ENCODE measurements at places on chromosomes 2 and 18.

DNA sequence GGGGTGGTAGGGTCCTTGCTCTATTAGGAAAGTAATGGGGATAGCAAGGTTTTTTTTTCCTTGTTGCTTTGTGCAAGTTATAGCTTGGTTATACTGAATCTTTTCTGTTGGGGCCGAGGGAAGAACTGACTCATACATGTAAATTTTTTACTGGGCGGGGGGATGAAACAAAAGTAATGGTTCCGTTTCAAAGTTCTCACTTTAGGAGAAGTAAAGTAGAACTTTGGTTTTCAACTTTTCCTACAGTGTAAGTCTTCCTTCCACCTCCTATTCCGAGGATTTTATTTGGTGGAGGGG, 1.1 kb downstream of the AFTPH start:
- H3K4me3 ChIP-seq, result peak overlapping the region; percentile 84
- no peaks in the 10 kb centered on the region for H3K4me1 ChIP-seq
- H3K27ac ChIP-seq, result peak overlapping the region; percentile 92
- no peak for DNase-seq
- H3K36me3 ChIP-seq, result no peaks in the 10 kb centered on the region

DNA sequence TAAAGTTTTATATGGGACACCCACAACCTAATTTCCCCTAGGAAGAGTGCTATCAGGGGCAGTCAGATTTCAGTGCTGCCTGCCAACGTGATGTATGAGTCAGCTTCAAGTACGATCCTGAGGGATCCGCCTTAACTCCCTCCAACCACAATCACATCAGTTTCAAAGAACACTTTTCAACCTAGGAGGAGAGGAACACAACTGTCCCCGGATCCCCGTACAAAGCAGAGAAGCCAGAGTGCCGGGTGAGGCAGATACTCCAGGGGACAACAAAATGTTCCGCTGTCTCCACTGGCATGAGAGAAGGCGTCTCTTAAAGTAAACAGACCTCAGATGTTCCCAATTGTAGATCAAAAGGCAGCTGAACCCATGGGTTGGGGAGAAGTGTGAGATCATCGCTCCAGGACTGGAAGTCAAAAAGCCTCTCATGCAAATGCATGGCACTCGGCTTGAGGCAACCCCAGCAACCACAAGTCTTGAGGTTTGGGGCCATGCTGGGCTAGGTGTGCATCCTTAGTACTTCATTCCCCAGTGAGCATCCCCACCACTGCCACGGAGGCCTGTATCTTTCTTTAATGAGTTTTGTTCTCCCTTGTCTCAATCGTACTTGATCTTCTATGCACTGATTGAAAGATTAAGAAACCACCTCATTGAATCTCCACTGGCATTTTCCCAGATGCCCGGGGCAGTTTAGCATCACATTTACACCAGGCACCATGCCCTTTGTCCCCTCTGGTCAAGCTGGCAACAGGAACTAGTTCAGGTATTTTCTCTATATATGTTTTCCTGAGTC, 91.0 kb upstream of the CCBE1 start:
- no peaks in the 10 kb centered on the region for H3K36me3 ChIP-seq
- peak; percentile 21 for DNase-seq
- no peak overlapping the region for H3K4me3 ChIP-seq
- H3K27me3 ChIP-seq, result no peaks in the 10 kb centered on the region
- H3K4me1 ChIP-seq, result no peaks in the 10 kb centered on the region
- H3K27ac ChIP-seq, result peak overlapping the region; percentile 15

- no peak overlapping the region for H3K4me3 ChIP-seq
- H3K27me3 ChIP-seq, result no peaks in the 10 kb centered on the region
- no peaks in the 10 kb centered on the region for H3K4me1 ChIP-seq
- H3K27ac ChIP-seq, result no peak overlapping the region
- no peak for DNase-seq
Observed at GRCh38 chr18:39587586-39587985, 2022.0 kb upstream of the CELF4 start.

DNA sequence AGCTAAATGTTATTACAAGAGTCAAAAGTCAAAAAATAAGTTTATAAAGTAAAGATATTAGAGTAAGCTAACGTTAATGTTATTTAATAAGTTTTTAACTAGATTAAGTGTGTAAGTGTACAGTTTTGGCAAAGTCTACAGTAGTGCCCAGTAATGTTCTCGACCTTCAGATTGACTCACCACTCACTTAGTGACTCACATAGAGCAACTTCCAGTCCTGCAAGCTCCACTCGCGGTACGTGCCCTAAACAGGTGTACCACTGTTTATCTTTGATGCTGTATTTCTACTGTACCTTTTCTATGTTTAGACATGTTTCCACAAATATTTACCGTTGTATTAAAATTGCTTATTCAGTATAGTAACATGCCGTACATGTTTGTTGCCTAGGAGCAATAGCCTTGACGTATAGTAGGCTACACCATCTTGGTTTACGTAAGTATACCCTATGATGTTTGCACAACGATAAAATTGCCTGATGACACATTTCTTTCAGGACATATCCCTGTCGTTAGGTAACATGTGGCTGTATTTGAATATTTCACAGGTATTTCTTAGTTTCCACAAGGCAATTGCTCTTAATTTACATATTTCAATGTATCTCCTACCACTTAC, 1641.9 kb upstream of the PIK3C3 start:
- H3K4me1 ChIP-seq, result no peaks in the 10 kb centered on the region
- no peak for DNase-seq
- no peaks in the 10 kb centered on the region for H3K27me3 ChIP-seq
- no peak overlapping the region for H3K27ac ChIP-seq

GRCh38 chr2:102485147-102485785, 12.2 kb downstream of the SLC9A4 start:
- DNase-seq, result no peak
- no peaks in the 10 kb centered on the region for H3K36me3 ChIP-seq
- no peak overlapping the region for H3K4me3 ChIP-seq

- DNase-seq, result no peak
- H3K36me3 ChIP-seq, result no peaks in the 10 kb centered on the region
- no peak overlapping the region for H3K27ac ChIP-seq
- H3K27me3 ChIP-seq, result no peaks in the 10 kb centered on the region
Observed at GRCh38 chr18:78525366-78526111, 454.1 kb upstream of the SALL3 start.

DNA sequence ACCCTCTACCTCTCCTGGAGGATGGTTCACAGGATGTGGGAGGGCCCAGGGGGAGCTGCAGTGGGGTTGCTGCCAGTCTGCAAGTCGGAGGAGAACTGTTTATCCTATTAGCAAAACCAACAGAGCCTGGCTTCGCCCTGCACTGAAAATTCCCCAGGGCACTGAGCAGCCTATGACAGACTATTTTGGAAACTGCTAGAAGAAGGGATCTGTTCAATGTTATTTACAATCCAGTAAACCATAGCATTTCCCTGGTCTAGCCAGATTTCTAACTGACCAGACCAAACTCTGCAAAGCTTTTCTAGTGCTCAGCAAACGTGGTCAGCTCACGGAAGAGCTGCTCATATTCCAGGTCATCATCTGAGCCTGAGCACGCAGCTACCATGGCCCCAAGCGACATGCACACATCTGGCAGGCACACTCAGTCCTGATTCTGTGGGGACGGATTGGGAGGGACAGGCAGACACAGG, 64.8 kb upstream of the PID1 start:
- no peaks in the 10 kb centered on the region for H3K36me3 ChIP-seq
- H3K27ac ChIP-seq, result no peak overlapping the region
- H3K4me3 ChIP-seq, result no peak overlapping the region
- no peak for DNase-seq

DNA sequence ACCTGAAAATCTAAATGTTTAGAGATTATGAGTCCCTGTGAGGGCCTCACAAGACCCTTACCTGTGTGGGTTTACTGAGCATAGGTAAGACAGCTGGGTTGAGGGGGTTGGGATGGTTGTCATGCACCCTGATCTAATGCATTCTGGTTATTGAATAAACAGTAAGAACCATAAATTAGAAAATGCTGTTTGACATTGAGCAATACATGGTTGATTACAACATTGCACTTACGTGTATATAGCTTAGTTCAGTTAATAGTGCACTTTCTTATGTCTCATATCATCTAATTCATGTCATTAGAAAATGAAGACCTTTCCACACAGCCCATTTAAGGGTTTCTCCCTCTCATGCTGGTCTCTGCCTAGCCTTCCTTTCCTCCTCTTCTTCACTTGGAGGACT, 253.5 kb upstream of the ATP5MC3 start:
- no peak for DNase-seq
- no peak overlapping the region for H3K4me3 ChIP-seq
- no peaks in the 10 kb centered on the region for H3K4me1 ChIP-seq
- H3K36me3 ChIP-seq, result no peaks in the 10 kb centered on the region
- no peaks in the 10 kb centered on the region for H3K27me3 ChIP-seq
- H3K27ac ChIP-seq, result no peak overlapping the region

- no peaks in the 10 kb centered on the region for H3K36me3 ChIP-seq
- H3K27me3 ChIP-seq, result no peaks in the 10 kb centered on the region
- no peak for DNase-seq
- peaks cover 3% of the 10 kb centered on the region for H3K4me1 ChIP-seq
Observed at GRCh38 chr2:204687776-204688175, 142.5 kb downstream of the PARD3B start.

GRCh38 chr2:58800881-58801280, 559.8 kb upstream of the FANCL start:
- H3K4me3 ChIP-seq, result no peak overlapping the region
- DNase-seq, result no peak
- no peaks in the 10 kb centered on the region for H3K36me3 ChIP-seq
- H3K27me3 ChIP-seq, result no peaks in the 10 kb centered on the region
- no peaks in the 10 kb centered on the region for H3K4me1 ChIP-seq

GRCh38 chr2:44429034-44429433, 67.3 kb downstream of the CAMKMT start:
- no peak overlapping the region for H3K27ac ChIP-seq
- H3K4me3 ChIP-seq, result no peak overlapping the region
- no peaks in the 10 kb centered on the region for H3K4me1 ChIP-seq
- no peak for DNase-seq
- no peaks in the 10 kb centered on the region for H3K27me3 ChIP-seq
- H3K36me3 ChIP-seq, result no peaks in the 10 kb centered on the region

DNA sequence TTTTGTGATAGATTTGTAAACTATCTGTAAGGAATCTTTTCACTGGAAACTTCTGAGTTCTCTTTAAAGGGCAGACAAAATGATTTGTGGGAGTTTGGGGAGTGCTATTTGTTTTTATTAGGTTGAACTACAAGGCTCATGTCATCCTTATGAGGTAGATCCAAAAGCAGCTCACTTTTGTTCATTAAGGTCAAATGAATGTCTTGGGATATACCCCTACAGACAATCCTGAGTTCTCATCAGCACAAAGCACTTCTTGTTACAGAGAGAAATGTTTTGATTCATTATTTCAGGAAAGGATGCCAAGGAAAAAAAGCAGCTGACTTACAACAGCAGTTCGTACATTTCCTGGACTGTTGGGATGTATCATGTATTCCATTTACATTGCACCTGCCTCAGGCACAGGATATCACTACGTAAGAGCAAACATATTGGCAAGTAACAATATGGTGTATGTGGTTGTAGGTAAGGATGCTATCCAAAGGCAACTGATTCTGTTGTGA, 68.9 kb downstream of the DCC start:
- H3K27me3 ChIP-seq, result no peaks in the 10 kb centered on the region
- H3K36me3 ChIP-seq, result no peaks in the 10 kb centered on the region
- no peak overlapping the region for H3K27ac ChIP-seq
- no peak overlapping the region for H3K4me3 ChIP-seq
- DNase-seq, result no peak

DNA sequence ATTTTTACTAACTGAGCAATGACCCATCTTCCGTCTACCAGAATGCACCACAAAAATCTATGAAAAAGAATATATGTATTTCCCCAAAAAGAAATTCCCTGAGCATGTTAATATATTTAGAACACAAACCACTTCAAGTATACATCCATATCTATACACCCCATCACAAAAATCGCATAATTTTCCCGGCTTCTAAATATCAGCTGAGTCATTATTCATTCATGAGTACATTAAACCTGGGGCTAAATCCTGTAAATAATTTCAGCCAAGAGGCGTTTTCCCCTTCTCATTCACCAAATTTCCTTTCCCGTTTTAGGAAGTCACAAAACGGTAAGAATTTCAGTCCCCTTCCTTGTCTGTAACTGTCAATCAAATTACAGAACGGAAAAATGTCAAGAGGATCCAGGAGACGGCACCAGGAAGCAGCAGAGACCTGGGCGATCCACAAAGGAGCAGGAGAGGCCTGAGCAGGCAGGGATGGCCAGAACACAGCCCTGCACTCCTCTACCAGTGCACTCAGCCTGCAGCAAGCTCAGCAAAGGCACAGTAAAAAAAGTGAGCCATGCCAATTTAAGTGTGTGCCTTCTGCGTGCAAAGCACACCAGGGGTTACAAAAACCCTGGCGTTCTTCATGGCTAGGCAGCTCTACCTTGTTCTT, 300.7 kb downstream of the TCF4 start:
- H3K36me3 ChIP-seq, result no peaks in the 10 kb centered on the region
- DNase-seq, result no peak
- no peak overlapping the region for H3K27ac ChIP-seq
- H3K4me3 ChIP-seq, result no peak overlapping the region

DNA sequence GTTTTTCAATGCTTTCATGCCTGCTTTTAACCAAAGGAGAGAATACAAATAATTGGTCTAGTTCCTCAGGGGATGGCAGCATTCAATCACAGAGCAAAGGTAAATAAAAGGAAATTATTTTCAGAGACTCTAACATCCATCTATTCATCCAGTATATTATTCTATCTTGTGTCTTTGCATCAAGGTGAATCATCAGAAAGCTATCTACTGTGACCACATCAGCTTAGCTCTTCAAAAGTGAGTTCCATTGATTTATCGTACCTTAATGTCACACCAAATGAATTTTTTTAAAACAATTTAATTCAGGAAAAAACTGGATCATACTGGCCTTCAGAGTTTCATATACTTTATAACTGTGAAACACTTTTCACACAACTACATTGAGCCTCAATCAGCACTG, 66.1 kb downstream of the CHN1 start:
- no peaks in the 10 kb centered on the region for H3K4me1 ChIP-seq
- no peak overlapping the region for H3K27ac ChIP-seq
- no peaks in the 10 kb centered on the region for H3K27me3 ChIP-seq

GRCh38 chr2:149125031-149125725, 86.7 kb downstream of the LYPD6B start:
- no peak overlapping the region for H3K27ac ChIP-seq
- no peaks in the 10 kb centered on the region for H3K4me1 ChIP-seq
- no peak overlapping the region for H3K4me3 ChIP-seq
- no peak for DNase-seq

- H3K27ac ChIP-seq, result no peak overlapping the region
- no peak for DNase-seq
- no peaks in the 10 kb centered on the region for H3K4me1 ChIP-seq
- no peaks in the 10 kb centered on the region for H3K36me3 ChIP-seq
- H3K4me3 ChIP-seq, result no peak overlapping the region
- H3K27me3 ChIP-seq, result no peaks in the 10 kb centered on the region
Observed at GRCh38 chr2:4139316-4139715, 435.9 kb downstream of the DCDC2C start.

GRCh38 chr2:105454801-105455485, 56.1 kb upstream of the FHL2 start:
- no peak overlapping the region for H3K27ac ChIP-seq
- H3K36me3 ChIP-seq, result no peaks in the 10 kb centered on the region
- H3K4me1 ChIP-seq, result no peaks in the 10 kb centered on the region
- H3K27me3 ChIP-seq, result no peaks in the 10 kb centered on the region
- DNase-seq, result no peak
